Activated gamma-delta T cell treated with anti-CD3 and anti-CD28 coated beads, Interleukin-2, amount 50 U/mL, for 16 hours (primary cell): ENCODE measurements at places on chromosomes 3 and 15.

GRCh38 chr3:138459619-138460535 lies 25.5 kb downstream of the ESYT3 start:
- DNase-seq = no peak

GRCh38 chr3:31442755-31443154 lies 90.0 kb upstream of the STT3B start:
- no peak for DNase-seq

DNA sequence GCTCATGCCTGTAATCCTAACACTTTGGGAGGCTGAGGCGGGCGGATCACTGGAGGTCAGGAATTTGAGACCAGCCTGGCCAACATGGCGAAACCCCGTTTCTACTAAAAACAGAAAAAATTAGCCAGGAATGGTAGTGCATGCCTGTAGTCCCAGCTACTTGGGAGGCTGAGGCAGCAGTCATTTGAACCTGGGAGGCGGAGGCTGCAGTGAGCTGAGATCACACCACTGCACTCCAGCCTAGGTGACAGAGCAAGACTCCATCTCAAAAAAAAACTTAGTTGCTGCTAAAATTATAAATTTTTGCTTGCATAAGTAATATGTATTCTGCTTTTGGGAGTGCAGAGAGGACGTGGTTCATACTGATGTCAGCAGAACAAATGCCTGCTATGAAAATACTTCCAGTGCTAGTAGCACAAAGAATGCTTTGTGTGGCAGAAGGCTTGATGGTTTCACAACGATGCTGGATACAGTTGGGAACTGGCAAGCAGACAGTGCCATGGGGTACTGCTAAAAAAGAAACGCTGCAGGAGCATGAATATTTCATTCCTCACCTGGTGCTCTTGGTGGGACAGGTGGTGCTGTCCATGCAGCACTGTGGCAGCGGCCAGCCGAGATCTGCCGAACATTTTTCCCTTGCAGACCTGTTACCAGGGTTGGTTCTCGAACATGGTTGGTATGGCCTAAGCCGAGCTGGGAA lies 31.1 kb downstream of the FBXL22 start:
- no peak for DNase-seq

GRCh38 chr15:82597815-82598214 lies 49.3 kb downstream of the CPEB1 start:
- DNase-seq = no peak

DNA sequence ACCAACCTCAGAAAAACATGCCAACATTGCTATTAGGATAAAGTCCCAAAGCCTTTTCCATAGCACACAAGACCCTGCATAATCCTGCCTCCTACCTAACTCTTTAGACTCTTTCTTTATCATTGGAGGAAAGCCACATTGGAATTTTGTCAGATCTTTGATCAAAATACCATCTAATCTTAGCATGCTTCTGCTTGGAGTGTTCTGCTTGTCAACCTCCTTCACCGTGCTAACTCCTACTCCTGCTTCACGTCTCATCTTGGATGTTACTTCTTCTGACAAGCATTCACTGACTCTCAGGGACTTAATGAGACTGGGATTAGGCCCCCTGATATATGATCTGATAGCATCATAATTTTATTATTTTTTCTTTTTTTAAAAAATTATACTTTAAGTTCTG lies 7.4 kb upstream of the GLCE start:
- DNase-seq = no peak

DNA sequence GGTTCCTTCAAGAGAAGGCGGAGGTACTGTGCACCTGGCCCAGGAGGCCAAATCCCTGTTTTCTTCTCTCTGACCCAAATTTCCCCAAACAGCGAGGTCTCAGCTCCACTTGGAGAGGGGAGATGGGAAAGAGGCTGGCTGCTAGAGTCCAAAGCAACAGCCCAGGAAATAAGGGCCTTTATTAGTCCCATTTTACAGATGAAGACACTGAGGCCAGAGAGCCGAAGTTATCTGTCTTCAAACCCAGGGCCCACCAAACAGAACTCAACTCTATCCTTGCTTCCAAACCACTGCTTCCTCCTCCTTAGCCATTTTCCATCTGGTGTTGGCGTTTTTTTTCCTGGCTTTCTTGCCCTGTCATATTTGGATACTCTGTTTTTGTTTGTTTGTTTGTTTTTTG lies 22.0 kb upstream of the FLNB start:
- no peak for DNase-seq

DNA sequence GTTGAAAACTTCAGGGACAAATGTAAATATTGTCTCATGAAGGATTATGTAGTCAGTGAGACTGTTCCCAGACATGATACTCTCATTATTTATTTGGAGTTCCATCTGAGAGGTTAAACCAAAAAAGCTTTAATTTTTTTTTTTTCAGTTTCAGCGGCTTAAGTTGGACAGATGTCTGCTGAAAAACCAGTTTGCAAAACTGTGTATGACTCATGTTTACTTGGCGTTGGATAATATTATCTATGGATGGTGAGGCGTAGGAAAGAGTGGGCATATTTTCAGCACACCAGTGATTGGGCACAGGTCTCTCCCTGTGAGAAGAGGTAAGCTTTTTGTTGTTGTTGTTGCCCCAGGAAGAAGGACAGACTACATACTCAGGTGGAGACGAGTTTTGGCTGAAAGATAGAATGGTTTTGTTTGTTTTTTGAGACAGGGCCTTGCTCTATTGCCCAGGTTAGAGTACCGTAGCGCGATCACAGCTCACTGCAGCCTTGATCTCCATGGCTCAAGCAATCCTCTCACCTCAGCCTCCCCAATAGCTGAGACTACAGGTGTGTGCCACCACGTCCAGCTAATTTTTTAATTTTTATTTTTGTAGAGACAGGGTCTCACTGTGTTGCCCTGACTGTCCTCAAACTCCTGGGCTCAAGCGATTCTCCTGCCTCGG lies 16.4 kb upstream of the ANXA2 start:
- DNase-seq = no peak
